ENCODE measurements at places on chromosomes 11 and 22. TPM values are rescaled to one million over a fixed set of nuclear protein-coding genes. Genes with fewer than 3 reads are reported as not detected.

The OR6M1 gene
- total RNA-seq = not detected

The TMPRSS6 gene
- not detected for total RNA-seq

The SMIM35 gene
- not detected for total RNA-seq

The NNMT gene
- total RNA-seq = 370 TPM

The C11orf16 gene
- not detected for total RNA-seq

- peak overlapping the region; percentile 85 for H3K27ac ChIP-seq
- H3K4me3 ChIP-seq = no peak overlapping the region
- H3K36me3 ChIP-seq = no peaks in the 10 kb centered on the region
- no peaks in the 10 kb centered on the region for H3K27me3 ChIP-seq
- H3K4me1 ChIP-seq = peaks cover 25% of the 10 kb centered on the region
- DNase-seq = no peak
These were observed 437.4 kb downstream of the MIAT start for GRCh38 chr22:27094633-27095308.

DNA sequence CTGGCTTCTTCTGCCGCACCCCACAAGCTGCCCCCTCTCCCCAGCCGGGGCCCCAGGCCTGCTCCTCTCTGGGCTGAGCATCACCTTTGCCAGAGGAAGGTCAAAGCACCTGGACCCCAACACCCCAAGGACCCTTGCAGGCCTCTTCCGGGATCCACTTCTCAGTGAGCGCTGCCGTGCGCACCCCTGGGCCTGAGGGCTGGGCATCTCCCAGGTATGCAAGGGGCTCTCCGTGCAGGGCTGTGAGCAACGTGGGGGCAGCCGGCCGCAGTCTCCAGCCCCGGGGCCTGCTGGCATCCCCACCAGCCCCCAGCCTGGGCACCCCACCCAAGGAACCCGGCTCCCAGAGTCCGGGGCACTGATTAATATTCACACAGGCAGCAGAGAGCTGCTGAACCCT is 64.0 kb downstream of the BRD1 start:
- H3K36me3 ChIP-seq = no peaks in the 10 kb centered on the region
- no peaks in the 10 kb centered on the region for H3K27me3 ChIP-seq
- peaks cover 9% of the 10 kb centered on the region for H3K4me1 ChIP-seq
- no peak overlapping the region for H3K27ac ChIP-seq

DNA sequence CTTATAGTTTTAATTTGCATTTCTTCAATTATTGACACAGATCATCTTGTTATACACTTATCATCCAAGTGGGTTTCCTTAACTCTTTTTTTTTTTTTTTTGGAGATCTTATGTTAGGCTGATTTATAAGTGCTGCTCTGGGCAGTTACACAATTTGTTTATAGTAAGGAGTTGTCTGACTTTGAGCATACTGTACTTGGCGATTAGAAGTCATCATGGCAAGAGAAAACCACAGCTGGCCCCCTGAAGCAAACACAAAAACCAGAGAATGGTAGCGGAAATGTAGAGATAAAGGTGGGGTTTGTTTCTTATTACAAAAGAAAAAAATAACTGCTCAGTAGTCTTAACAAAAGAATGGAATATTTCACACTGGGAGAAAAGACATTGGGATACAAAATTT is 292.6 kb downstream of the SWAP70 start:
- H3K4me1 ChIP-seq = peaks cover 20% of the 10 kb centered on the region
- no peak for DNase-seq
- no peak overlapping the region for H3K4me3 ChIP-seq
- no peak overlapping the region for H3K27ac ChIP-seq
- no peaks in the 10 kb centered on the region for H3K27me3 ChIP-seq
- peaks cover 7% of the 10 kb centered on the region for H3K36me3 ChIP-seq
